ENCODE measurements at places on chromosomes 1 and 21.
A peak's percentile ranks its signal among the peaks of the same experiment; 100 is the strongest.

GRCh38 chr1:219837274-219837993, 90.9 kb downstream of the SLC30A10 start:
- H3K4me1 ChIP-seq, result no peaks in the 10 kb centered on the region
- no peaks in the 10 kb centered on the region for H3K36me3 ChIP-seq
- H3K27me3 ChIP-seq, result peaks cover 3% of the 10 kb centered on the region
- no peak for DNase-seq
- no peak overlapping the region for H3K27ac ChIP-seq
- no peak overlapping the region for H3K4me3 ChIP-seq

GRCh38 chr1:147504801-147505311, 36.4 kb upstream of the BCL9 start:
- H3K4me1 ChIP-seq, result no peaks in the 10 kb centered on the region
- no peak for DNase-seq
- no peak overlapping the region for H3K27ac ChIP-seq
- H3K4me3 ChIP-seq, result no peak overlapping the region
- no peaks in the 10 kb centered on the region for H3K27me3 ChIP-seq
- H3K36me3 ChIP-seq, result no peaks in the 10 kb centered on the region

- no peaks in the 10 kb centered on the region for H3K4me1 ChIP-seq
- no peaks in the 10 kb centered on the region for H3K36me3 ChIP-seq
- no peak overlapping the region for H3K27ac ChIP-seq
- no peaks in the 10 kb centered on the region for H3K27me3 ChIP-seq
- no peak for DNase-seq
- H3K4me3 ChIP-seq, result no peak overlapping the region
Observed at GRCh38 chr1:80961464-80962190, 839.1 kb upstream of the ADGRL2 start.

DNA sequence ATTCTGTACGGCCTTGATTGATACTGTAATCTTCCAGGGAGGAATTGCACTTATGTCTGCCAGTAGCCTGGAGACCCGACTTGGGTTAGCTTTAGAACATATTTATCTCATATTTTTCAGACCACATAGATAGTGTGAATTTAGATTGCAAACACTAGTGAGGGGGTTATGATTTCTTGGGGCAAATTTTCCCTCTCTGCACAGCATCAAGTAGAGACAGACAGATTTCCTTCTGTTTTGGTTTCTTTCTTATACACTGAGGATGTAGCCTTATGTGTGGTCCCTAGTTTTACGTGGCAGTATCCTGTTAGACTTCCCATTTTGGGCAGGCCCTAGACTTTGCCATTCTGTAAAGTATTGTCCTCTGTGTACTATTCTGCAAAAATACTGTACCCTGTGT, 29.0 kb downstream of the SOAT1 start:
- peaks cover 30% of the 10 kb centered on the region for H3K36me3 ChIP-seq
- no peak overlapping the region for H3K4me3 ChIP-seq
- H3K27ac ChIP-seq, result no peak overlapping the region
- no peaks in the 10 kb centered on the region for H3K27me3 ChIP-seq
- H3K4me1 ChIP-seq, result peaks cover 2% of the 10 kb centered on the region

DNA sequence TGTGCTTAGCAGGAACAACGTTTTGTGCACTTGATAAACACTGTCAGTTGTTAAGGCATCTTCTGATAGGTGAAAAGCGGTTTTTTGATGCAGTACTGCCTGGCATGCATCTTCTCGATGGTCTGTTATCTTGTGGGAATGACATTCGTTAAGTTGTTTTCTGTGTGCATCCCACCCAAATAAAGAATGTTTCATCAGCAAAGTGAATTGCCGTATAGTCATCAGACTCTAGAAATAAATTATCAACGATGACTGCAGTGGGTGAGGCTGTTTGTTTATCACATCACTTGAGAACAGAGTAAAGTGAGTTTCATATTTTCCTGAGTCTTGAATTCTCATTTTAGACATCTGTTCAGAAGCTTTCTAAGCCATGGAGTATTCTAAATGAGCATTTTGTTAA, 34.1 kb downstream of the NFIA start:
- no peaks in the 10 kb centered on the region for H3K4me1 ChIP-seq
- DNase-seq, result no peak
- no peak overlapping the region for H3K4me3 ChIP-seq
- H3K36me3 ChIP-seq, result no peaks in the 10 kb centered on the region
- no peak overlapping the region for H3K27ac ChIP-seq
- no peaks in the 10 kb centered on the region for H3K27me3 ChIP-seq

- peaks cover 31% of the 10 kb centered on the region for H3K4me1 ChIP-seq
- no peaks in the 10 kb centered on the region for H3K27me3 ChIP-seq
- peak within 1 kb of the TSS; percentile 68 for H3K4me3 ChIP-seq
- no peak for DNase-seq
Observed at GRCh38 chr1:89022167-89022959, at the start of gene GBP3. TSS of gene GBP3 (minus strand) at chr1:89022866. CDS start at chr1:89020721, 2,145 bp downstream.

GRCh38 chr1:248890549-248891498, 15.2 kb upstream of the PGBD2 start:
- H3K36me3 ChIP-seq, result no peaks in the 10 kb centered on the region
- H3K27ac ChIP-seq, result no peak overlapping the region
- no peak overlapping the region for H3K4me3 ChIP-seq
- no peaks in the 10 kb centered on the region for H3K4me1 ChIP-seq
- peaks cover 8% of the 10 kb centered on the region for H3K27me3 ChIP-seq

DNA sequence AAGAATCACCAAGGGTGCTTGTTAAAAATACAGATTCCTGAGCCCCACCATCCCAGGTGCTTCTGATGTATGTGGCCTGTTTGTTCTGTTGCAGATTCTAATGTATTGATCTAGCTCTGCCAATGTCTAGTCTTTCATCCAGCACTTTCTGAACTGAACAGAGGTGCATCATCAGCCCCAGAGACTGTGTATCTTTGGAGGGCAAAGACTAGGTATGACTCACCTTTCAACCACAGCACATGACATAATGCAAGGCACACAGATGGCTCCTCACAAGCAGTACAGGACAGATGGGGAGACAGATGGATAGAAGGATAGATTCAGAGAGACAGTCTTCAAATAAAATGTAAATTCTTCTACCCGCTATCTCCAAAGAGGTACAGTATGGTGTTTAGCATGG, 32.3 kb downstream of the CD58 start:
- no peak overlapping the region for H3K27ac ChIP-seq
- H3K4me3 ChIP-seq, result no peak overlapping the region
- peaks cover 10% of the 10 kb centered on the region for H3K4me1 ChIP-seq
- no peak for DNase-seq
- peaks cover 48% of the 10 kb centered on the region for H3K36me3 ChIP-seq

DNA sequence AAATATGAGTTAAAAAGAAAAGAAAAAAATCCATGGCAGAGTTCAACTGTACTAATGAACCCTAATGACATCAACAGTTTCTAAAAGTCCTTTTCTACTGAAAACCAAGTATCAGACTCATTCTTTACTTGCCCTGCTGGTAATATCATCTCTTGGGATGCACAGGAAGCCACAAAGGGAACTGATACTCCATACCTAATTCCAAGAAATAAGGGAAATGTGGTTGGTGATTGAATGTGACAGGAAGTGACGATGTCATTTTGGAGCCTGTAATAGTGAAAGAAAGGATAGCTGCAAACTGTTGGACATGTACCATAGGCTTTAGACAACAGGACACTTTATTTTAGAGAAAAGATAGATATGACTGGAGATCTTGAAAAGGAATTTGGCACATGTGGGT, 98.7 kb upstream of the VAV3 start:
- no peak overlapping the region for H3K4me3 ChIP-seq
- H3K27me3 ChIP-seq, result no peaks in the 10 kb centered on the region
- no peak overlapping the region for H3K27ac ChIP-seq
- no peaks in the 10 kb centered on the region for H3K4me1 ChIP-seq
- DNase-seq, result no peak

DNA sequence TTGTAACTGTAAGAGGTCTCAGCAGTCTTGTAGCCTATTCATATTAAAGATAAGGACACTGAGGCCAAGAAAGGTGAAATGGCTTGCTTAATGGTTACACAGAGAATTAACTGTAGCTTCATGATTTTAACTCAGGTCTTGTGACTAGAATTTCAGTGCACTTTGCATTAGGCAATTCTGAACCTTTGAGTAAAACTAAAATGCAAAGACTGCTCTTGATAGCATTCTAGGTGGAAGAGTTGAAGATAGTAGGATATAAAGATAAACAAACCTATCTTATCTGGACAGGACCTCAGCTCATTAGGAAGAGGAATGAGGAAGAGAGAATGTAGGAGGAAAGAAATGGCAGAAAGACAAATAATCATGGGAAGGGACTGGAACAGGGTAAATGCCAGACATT, 68.6 kb upstream of the RGL1 start:
- H3K27ac ChIP-seq, result no peak overlapping the region
- no peaks in the 10 kb centered on the region for H3K36me3 ChIP-seq
- H3K4me1 ChIP-seq, result no peaks in the 10 kb centered on the region
- H3K27me3 ChIP-seq, result no peaks in the 10 kb centered on the region
- H3K4me3 ChIP-seq, result no peak overlapping the region
- DNase-seq, result no peak

DNA sequence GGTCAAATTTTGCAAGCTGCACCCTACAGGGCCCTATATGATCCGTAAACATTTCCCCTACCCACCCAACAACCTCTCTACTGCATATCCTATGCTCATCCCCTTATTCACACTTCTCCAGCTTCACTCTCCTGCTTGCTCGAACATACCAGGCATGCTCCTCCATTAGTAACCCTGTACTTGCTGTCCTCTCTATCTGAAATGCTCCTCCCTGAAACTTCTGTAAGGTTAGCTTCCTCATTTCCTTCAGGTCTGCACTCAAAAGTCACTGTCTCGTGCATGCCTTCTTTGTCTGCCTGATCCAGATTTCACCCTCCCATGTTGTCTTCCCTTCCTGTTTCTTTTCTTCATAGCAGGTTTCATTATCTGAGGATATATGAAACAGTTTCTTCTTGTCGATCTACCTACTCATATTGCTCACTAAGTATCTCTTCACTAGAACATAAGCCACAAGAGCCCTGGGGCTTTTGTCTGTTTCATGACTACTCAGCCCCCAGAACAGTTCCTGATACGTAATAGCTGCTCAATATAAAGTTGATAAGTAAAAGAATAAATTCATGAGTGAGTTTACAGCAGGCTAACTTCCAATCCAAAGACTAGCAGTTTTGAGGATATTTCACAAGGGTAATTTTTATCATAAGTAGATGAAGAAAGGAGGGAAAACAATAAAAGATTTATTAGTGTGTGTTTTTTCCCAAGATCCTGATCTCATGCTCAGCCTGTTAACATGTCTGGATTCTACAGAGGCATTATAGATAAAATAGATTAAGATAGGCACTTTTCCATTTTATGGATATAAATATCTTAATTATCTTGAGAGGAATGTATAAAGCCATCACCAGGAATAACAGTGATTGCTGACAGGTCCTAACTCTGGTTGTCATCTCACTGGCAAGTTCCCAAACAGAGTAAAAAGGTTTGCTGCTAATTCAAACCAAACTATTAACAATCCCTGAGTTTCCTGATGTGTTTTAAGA, 392.5 kb upstream of the ESRRG start:
- no peaks in the 10 kb centered on the region for H3K4me1 ChIP-seq
- DNase-seq, result no peak
- H3K27ac ChIP-seq, result no peak overlapping the region
- H3K36me3 ChIP-seq, result no peaks in the 10 kb centered on the region
- no peaks in the 10 kb centered on the region for H3K27me3 ChIP-seq
- no peak overlapping the region for H3K4me3 ChIP-seq

GRCh38 chr1:37794372-37795339, 1.0 kb downstream of the MANEAL start:
- H3K27ac ChIP-seq, result no peak overlapping the region
- H3K4me1 ChIP-seq, result peaks cover 19% of the 10 kb centered on the region
- DNase-seq, result no peak

- H3K27me3 ChIP-seq, result peaks cover 18% of the 10 kb centered on the region
- H3K4me3 ChIP-seq, result no peak overlapping the region
- no peaks in the 10 kb centered on the region for H3K4me1 ChIP-seq
- H3K36me3 ChIP-seq, result no peaks in the 10 kb centered on the region
Observed at GRCh38 chr1:175841738-175842187, 98.4 kb upstream of the TNR start.

DNA sequence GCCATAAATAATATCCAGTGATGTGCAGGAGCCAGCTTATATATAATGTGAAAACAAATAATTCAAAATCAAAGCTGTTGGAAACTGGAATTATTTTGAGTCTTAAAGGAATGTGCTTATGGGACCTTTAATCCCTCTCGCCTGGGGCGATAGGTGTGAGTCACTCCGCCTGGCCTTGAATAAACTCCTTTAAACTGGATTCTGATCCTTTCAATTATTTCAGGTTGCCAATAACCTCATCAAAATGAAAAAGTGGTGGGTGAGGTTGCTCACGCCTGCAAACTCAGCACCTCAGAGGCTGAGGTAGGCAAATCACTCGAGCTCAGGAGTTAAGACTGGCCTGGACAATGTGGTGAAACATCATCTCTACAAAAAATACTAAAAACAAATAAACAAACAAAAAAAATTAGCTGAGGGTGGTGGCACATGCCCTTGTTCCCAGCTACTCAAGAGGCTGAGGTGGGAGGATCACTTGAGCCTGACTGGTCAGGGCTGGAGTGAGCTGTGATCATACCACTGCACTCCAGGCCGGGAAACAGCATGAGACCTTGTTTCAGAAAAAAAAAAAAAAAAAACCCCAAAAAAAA, 11.4 kb upstream of the SLC2A5 start:
- no peak overlapping the region for H3K27ac ChIP-seq
- H3K4me1 ChIP-seq, result peaks cover 8% of the 10 kb centered on the region
- no peaks in the 10 kb centered on the region for H3K36me3 ChIP-seq
- H3K4me3 ChIP-seq, result no peak overlapping the region
- DNase-seq, result no peak

DNA sequence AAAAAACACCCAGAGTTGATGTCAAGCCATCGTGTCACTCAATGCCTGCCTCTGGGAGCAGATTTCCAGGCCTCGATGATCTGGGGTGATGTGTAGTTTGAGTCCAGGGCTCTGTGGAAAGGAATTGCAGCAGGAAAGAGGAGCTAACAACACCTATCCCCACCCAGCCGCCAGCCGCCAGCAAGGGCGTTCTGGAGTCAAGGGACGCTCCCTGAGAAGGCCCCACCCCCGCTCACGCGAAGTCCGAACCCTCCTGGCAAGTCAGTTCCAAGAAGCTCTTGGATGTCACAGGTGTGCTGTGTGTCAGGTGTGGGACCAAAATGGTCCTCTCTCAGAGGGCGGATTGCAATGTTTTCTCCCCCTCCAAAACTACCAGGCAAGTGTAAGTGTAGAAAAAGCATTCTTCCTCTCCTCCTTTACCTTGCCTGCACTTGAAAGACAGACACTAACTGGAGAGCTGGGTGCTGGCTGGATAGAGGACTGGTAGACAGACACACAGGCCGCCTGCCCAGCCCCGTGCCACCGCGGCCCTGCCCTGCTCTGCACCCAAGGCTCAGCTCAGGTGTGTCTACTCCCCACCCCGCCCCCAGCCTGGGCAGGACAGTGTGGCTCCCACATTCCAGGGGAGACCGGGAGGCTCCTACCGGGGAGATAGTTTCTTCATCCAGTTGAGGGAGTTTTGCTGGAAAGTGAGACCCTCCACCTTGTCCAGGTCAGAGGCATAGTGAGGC, 8.5 kb downstream of the AGT start:
- no peak for DNase-seq
- H3K4me3 ChIP-seq, result no peak overlapping the region
- H3K36me3 ChIP-seq, result no peaks in the 10 kb centered on the region
- no peaks in the 10 kb centered on the region for H3K27me3 ChIP-seq
- no peaks in the 10 kb centered on the region for H3K4me1 ChIP-seq

GRCh38 chr1:67489643-67490042, 59.4 kb upstream of the SERBP1 start:
- H3K36me3 ChIP-seq, result no peaks in the 10 kb centered on the region
- no peaks in the 10 kb centered on the region for H3K4me1 ChIP-seq
- DNase-seq, result peak; percentile 9
- no peak overlapping the region for H3K4me3 ChIP-seq
- H3K27ac ChIP-seq, result no peak overlapping the region
